ELR (cell line): ENCODE measurements at places on chromosomes 4 and X.
A peak's percentile ranks its signal among the peaks of the same experiment; 100 is the strongest.

- no peak for DNase-seq
These were observed 567.4 kb upstream of the GALNT7 start for GRCh38 chr4:172601195-172601594.

GRCh38 chr4:7365462-7366179 lies 69.1 kb downstream of the PSAPL1 start:
- DNase-seq: no peak

- no peak for DNase-seq
These were observed 114.6 kb downstream of the ARHGAP10 start for GRCh38 chr4:147846318-147847155.

DNA sequence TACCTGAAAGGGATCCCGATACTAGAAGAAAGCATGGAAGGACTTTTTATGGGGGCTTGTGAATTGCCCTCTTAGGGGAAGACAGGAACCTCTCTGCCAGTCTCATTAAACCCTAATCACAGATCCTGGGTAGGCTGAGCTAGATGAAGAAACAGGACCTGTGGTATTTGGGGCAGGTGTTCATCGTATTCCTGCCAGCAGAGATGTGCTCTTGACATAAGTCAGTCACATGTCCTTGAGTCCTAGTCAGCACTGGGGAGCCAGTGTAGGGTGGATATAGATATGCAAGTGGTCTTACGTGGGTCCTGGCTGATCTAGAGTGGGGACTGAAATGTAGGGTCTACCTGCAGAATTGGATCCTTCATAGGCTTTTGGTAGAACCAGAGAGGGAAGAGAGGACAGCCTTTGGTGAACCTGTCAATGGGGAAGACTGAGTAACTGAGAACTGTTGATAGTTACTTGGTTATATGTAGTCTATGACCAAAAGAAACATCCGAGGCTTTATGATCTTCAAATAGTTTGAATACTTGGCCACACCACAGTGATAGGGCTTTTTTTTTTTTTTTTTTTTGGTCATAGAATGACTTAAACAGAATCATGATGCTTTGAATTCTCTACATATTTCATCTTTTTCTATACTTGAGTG lies 63.5 kb upstream of the WDR1 start:
- DNase-seq: peak; percentile 43

DNA sequence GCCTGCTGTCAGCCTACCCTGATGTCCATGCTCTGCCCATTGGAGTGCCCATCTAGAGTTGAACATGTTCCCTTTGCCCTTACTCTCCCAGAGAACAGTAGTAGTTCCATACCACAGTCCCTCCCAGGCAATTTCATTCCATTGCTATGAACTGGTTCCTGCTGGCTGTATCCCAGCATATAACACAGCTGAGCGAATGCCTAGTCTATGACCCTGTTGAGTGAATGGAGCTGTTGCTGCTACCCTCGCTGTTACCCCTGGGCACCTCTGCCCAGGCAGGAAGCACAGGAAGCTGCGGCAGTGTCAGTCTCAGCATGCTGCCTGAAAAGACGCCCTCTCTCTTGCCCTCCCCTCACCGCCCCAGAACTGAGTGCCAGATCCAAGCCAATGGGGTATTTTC lies 73.3 kb downstream of the SOX3 start:
- peak; percentile 48 for DNase-seq

DNA sequence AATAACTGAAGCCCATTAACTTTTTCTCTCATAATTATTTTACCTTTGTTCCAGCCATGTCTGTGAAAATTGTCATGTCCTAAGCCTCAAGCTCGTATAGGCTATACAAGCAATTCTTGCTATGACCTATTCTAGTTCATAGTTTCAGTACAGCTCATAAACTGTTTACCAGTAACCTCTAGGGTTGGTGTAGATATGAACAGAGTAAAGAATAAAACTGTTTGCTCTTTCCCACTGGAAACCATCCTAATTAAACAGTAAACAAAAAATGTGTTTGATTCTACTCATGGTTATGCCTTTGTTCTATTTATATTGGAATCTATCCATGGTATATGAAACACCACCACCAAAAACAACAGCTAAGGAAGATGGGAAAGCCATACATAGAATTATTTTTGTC lies 1444.0 kb upstream of the PCDH7 start:
- DNase-seq: no peak

DNA sequence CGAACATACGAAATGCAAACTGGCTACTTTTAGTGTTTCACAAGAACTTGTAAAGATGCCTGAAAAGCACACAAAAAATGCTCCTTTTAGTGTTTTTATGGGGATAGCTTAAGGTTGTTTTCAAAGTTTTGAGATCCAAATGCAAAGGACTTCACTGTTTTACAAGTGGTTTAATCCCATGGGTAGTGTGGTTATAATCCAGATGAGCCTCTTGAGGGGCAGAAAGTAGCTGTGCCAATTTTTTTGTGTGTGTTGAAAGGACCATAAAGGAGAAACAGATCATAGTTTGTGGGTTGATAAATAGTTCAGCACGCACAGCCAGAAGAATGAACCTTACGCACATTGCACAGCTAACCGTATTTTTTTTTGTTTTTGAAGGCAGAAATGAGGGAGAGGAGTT lies 126.9 kb upstream of the GIMD1 start:
- no peak for DNase-seq

- DNase-seq: no peak
These were observed 135.5 kb downstream of the PJA1 start for GRCh38 chrX:69029771-69030170.

GRCh38 chrX:107677501-107677901 lies 49.2 kb downstream of the PRPS1 start:
- peak; percentile 8 for DNase-seq
